ENCODE measurements at places on chromosomes 6 and 20.

DNA sequence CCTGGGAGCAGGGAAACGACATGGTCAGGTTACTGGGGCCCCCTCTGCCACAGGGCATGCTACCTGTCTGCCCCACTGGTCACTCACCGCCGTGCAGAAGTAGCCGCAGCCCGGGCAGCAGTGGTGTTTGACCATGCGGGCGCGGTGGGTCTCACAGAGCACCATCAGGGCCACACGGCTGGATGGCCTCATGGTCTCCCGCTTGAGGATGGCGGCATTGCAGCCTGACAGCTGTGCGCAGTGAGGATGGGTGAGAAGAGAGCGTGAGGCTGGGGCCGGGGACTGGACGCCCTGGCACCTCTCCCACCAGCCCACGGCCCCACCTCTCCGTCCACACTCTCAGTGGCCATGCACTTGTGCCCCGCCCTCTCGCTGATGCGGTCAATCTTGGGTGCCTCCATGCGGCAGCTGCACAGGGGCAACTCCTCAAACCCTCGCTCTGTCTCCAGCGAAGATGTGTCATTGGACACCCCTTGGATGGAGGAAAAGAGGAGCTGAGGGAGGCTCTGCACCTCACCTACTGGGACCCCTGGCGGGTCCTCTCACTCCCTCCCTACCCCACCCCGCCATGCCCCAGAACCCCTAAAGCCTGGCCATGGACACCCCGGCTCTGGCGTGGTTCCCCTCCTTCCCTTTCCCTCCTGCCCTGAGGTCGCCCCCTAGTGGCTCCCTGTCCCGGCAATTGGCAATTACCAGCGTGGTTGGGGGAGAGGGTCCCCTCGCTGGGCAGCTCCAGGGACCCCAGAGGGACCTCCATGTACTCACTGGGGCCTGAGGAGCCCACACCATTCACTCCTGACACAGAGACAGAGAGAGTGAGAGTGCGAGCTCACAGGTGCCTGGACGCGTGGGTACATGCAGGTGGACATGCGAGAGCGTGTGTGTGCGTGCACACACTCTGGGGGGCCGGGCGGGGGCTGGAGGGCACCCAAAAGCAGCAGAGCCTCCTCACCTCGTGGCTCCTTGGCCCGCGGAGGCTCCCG lies 8.9 kb downstream of the EHMT2 start:
- DNase-seq, result no peak

DNA sequence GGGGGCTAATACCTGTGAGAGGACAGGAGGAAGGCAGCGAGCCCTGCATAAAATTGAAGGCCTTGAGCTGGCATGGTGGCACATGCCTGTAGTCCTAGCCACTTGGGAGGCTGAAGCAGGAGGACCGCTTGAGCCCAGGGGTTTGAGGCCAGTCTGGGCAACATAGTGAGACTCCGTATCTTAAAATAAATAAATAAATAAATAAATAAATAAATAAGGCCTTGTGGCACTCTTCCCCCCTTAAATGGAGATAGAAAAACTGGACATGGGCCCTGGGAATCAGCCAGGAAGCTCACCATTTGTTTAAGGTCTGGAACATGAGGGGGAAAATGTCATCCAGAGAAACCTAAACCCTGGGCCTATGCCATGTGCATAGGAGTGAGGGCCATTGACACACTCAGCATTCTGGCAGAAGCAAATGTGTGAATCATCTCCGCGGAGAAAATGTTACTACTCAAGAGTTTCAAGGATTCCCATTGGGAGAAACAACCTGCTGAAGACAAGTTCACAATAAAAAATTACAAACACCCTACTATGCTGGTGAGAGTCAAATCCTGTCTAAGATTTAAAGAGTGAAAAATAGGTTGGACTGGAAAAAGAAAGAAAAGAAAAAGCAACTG lies 51.9 kb upstream of the UBR2 start:
- DNase-seq, result no peak

- DNase-seq, result no peak
These were observed 203.5 kb upstream of the CITED2 start for GRCh38 chr6:139577763-139578604.

DNA sequence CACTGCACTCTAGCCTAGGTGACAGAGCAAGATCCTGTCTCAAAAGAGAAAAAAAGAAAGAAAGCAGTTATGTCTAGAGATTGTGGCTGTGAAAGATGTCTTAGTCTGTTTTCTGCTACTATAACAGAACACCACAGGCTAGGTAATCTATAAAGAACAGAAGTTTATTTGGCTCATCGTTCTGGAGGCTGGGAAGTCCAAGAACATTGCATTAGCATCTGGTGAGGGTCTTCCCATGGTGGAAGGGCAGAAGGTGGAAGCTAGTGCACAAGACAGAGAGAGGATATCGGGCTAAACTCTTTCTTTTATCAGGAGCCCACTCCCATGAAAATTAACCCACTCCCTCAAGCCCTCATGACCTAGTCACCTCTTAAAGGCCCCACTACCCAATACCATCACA lies 16.2 kb upstream of the RALY start:
- no peak for DNase-seq

DNA sequence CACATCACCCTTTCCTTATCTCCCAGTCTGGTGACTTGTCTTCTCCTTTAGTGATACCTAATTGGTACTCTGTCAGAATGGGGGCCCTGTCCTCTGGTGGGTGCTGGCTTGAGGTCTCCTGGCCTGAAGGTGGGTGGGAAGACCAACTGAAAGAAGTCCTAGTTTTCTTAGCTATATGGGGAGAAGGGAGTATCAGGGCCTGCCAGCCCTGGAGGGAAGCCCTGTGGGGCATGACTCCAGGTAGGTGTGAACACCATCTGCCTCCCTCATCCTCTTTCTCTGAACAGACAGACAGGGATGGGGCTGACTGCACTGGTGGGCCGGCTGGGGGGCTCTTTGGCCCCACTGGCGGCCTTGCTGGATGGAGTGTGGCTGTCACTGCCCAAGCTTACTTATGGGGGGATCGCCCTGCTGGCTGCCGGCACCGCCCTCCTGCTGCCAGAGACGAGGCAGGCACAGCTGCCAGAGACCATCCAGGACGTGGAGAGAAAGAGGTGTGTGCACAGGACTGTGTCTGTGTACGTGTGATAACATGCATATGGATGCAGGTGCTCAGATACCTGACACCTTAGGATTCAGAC lies 4.8 kb downstream of the CRIP3 start:
- no peak for DNase-seq

DNA sequence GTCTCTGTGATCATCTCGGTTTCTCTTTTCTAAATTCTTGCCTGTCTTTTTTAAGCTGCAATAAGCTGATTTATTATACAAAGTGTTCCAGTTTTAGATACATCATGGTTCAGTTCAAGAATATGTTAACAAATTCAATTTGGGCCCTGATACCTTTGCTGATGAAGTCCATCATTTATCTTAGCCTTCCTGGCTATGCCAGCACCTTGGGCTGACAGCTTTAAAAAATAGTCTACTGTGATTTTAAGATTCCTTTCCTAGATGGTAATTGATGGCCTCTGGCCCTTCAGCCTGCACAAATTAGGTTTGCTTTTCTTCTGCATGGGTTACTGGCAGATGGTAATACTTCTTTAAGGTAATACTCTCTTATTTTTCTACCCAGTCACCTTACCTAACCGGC lies 7.1 kb upstream of the TMEM217 start:
- no peak for DNase-seq

- no peak for DNase-seq
These were observed 88.2 kb upstream of the DST start for GRCh38 chr6:56730663-56731529.

DNA sequence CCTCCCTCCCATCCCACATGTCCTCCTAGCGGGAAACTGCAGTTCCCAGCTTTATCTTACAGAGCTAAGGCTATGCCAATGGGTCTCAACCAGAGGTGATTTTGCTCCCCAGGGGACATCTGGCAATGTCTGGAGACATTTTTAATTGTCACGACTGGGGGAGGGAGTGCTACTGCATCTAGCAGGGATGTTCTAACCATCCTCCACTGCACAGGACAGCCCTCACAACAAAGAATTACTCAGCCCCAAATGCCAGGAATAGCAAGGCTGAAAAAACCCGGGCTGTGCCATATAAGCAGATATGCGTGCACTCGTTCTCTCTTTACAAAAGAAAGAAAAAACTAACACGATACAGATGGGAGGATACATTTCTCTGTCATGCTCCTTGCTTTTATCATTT lies 8.5 kb downstream of the MRPS18A start:
- no peak for DNase-seq

DNA sequence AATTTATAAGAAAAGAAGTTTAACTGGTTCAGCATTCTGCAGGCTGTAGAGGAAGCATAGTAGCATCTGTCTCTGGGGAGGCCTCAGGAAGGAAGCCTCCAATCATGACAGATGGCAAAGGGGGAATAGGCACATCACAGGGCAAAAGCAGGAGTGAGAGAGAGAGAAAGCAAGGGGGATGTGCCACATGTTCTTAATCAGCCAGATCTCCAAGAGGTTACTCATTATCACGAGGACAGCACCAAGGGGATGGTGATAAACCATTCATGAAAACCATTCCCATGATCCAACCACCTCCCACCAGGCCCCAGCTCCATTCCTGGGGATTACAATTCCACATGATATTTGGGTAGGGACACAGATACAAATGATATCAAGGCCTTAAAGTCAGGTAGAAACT lies 217.5 kb upstream of the TCF21 start:
- no peak for DNase-seq

GRCh38 chr6:149861603-149862423 lies 2.3 kb downstream of the LRP11 start:
- no peak for DNase-seq

DNA sequence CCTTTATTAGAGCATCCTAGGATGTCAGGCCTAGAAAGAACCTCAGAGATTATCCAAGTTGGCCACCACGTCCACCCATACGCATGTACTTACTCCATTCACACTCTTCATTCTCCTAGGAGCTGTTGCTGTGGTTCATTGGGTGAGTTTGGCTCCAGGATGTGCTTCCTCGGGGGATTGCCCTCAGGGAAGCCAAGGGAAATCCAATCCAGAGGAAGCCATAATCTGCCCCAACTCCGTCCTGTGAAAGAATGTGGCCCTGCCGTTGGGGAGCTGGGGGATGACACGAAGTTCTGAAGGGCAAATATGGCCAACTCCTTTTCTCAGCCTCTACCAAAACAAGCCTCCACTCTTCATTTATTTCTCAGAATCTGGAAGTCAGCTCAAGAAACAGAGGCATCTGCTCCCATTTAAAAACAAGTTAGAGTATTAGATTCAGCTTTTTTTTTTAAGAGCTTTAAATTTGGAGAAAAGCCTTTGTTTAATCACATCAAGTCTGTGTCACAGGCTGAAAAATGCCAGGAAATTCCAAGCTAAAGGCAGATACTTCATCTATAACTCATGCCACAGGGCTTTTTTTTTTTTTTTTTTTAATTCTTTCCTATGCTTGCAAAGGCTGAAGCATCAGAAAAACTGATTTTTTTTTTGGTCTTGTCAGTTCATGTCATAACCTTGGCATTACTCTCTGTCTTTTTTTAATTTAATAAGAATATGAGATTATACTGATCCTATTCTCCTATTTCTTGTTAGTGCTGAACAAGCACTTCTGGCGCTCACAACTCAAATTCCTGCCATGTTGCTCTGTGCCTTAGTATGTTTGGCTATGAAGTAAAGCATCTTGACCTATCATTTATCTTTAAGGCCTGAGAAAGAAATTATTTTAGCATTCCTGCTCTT lies 480.9 kb upstream of the MARCKS start:
- no peak for DNase-seq

DNA sequence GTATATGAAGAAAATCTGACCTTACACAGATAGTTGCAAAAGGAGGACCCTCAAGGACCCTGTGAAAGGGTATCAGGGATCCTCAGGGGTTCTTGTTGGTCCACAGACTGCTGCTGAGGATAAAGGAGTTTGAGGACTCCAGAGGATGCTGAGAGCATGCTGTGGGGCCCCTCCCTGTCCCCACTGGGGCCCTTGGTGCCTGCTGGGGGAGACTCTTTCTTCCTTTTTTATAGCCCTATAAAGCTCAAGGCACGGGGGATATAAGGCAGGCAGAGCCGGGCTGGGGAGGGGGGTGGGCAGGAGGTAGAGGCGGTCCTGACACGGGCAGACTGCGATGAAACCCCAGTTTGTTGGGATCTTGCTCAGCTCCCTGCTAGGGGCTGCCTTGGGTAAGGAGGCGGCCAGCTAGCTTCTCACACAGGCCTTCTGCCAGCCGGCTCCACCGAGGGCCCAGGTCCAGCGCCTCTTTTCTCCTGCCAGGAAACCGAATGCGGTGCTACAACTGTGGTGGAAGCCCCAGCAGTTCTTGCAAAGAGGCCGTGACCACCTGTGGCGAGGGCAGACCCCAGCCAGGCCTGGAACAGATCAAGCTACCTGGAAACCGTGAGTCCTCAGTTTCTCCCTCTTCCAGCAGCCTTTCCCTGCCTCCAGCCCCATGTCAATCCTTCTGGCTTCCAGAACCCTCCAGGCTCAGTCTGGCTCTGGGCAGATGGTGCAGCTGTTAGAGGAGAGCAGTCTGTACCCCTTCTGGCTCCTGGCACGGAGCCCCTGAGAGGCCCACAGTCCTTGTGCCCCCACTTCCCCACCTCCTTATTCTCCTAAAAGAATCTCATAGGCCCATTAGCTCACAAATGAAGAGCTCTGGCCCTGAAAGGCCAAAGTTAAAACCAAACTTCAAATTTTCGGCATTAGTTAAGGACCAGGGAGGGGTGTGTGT lies at the start of gene LY6G6D:
Gene LY6G6D (plus strand): TSS at position 327 of the 937 bp plus-strand sequence. CDS start 8 bp downstream, at position 335.
- DNase-seq, result no peak

DNA sequence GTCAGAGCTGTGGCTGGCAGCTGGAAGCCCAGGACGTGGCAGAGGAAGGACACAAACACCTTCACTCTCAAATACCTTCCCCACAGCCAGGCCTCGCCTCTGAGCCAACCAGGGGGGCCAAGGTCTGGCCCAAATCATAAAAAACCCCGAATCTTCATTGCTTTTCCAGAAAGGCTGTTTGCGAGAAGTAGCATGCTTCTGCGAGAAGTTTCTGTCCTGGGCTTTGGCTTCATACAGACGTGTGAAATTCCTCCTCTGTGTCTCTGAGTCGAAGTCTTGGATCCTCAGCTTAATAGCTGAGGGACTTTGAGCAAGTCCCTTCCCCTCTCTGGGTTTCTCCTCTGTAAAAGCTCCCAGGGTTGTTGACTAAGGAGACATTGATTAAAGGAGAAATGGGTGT lies 63.0 kb downstream of the CHMP4B start:
- DNase-seq, result no peak

Data from cortex of kidney (tissue), 1 donor.